Activated CD4-positive, alpha-beta T cell treated with anti-CD3 and anti-CD28 coated beads, Interleukin-2, amount 10 ng/mL, durations not matched to agents 24 days and 14 days (primary cell): ENCODE measurements at places on chromosomes 5 and 9. TPM values are rescaled to one million over a fixed set of nuclear protein-coding genes. Genes with fewer than 3 reads are reported as not detected.

TAF11L5 gene
- not detected in 2 replicates for total RNA-seq

DNA sequence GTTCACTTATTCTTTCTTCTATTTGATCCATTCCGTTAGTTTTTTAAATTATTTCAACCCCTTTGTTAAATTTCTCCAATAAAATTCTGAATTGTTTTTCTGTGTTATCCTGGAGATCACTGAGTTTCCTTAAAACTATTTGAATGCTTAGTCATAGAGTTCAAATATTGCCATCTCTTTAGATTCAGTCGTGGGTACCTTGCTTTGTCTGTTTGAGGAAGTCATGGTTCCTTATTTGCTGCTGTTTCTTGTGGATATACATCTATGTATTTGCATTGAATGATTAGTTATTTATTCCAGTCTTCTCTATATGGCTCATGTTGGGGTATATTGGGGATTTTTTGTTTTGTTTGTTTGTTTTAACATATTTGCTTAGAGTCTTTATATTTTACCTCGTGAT is 80.6 kb downstream of the HINT1 start:
- DNase-seq, result no peak

DNA sequence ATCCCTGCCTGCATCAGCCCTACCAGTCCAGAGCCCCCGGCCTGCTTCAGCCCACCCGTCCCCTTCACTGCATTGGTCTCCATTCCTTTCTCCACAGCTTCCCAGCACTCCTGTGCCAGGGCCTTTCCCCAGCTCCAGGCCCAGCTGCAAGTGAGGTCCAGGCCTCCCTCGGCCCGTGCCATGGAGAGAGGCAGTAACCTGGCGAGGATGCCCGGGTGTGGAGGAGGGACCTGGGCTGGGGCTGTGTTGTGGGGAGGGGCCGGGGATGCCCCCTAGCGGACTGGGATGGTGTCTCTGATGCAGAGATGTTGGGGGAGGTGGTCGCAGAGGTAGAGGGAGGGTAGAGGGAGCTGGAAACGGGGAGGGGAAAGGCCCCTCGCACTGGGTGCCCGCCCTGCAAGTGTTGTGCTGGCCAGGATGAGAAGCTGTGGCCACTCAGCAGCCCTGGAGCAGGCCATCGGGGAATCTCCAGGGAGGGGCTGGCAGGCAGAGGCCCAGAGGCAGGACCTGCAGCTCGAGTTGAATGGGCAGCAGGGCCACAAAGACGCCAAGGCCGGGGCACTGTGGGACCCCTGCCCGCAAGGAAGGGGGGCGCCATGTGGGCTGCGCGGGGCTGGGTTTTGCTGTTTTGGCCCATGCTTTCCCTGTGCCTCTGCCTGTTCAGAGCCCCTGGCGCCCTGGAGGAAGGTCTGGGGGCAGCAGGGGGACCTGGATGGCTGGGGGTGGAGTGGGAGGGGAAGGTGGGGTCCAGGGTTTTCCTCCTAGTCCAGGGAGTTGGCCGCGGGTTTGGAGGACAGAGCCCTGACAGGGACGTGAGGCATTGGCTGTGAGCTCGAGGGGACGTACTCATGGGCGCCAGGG is 26.0 kb upstream of the NKD2 start:
- DNase-seq, result peak; percentile 55

DNA sequence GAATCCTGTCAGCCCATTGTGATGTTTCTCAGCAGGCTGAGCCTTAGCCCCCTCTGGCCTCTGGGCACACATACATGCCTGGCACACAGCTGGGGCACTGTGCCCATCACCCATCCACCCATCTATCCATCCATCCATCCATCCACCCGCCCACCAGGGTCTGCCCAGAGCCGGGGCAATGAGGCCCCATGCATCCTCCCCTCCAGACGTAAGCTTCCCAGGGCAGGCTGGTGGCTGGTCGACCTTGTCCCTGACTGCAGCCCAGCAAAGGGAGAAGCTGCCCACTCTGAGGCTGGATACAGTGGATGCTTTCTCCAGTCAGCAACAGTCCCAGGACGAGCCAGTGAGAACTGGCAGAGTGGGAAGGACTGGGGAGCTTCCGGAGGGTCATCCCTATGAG is 21.1 kb upstream of the SLC25A51 start:
- DNase-seq, result no peak
